Astrocyte of the spinal cord (primary cell): ENCODE measurements at places on chromosomes 2 and 18.
A peak's percentile ranks its signal among the peaks of the same experiment; 100 is the strongest.

GRCh38 chr2:235643680-235644511, 150.1 kb downstream of the AGAP1 start:
- DNase-seq: no peak

GRCh38 chr2:130798472-130799218, 38.1 kb upstream of the ARHGEF4 start:
- no peak for DNase-seq

GRCh38 chr2:134782107-134782506, 56.3 kb upstream of the ACMSD start:
- no peak for DNase-seq

DNA sequence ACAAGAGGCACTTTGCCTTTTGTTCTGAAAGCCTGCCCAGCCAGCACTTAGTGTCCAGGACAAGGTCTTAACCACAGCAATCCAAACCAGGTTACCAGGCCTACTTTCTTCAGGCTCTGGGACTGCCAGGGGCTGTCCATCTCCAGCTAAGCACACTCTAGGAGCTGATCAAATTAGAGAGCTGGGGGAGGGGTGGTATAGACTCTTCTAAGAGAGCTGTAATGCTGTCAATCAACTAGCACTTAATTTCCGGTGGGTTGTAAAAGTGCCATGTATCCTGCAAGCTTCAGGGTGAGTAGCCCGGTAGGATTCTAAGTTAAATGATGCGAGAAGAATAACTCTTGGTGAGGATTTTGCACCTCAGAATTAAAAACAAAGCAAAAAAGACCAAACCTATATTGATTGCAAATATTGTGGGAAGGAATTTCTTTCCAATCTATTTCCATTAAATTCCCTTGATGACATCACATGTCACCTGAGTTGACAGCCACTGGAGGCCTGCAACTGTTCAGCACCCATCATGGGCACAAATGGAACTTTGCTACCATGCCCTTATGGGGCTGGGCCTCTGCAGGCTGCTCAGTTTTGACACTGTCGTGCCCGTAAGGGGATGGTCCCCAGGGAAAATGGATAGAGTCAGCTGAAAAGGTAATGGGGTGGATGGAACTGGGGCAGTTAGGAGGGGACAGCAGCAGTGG, 8.7 kb upstream of the COX7A2L start:
- DNase-seq: no peak

DNA sequence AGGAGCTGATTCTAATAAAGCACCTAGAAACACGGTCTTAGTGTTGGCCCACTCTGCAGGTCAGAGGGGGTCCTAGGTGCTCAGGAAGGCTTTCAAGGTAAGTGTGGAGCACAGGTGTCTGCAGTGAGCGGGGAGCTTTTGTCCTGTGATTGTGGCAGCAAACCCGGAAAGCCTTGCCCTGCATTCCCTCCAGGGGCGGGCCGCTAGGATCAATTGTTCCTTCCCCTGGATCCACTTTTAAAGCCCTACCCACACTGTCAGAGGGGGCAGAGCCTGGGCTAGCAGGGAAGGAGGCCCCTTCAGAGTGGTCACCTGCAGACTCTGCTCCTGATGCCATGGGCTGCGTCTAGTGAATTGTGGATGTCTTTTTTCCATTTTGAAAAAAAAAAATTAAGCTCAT, 176.0 kb downstream of the CTIF start:
- DNase-seq: no peak

GRCh38 chr18:75109819-75110218, 99.1 kb downstream of the PTGR3 start:
- no peak for DNase-seq

GRCh38 chr2:69450735-69451416, 13.6 kb upstream of the NFU1 start:
- no peak for DNase-seq

GRCh38 chr2:152407806-152408205, 72.8 kb downstream of the FMNL2 start:
- DNase-seq: no peak

- no peak for DNase-seq
Observed at GRCh38 chr2:33782395-33783230, 183.5 kb upstream of the FAM98A start.

- peak; percentile 35 for DNase-seq
Observed at GRCh38 chr18:41972067-41972925, 17.3 kb downstream of the PIK3C3 start.

DNA sequence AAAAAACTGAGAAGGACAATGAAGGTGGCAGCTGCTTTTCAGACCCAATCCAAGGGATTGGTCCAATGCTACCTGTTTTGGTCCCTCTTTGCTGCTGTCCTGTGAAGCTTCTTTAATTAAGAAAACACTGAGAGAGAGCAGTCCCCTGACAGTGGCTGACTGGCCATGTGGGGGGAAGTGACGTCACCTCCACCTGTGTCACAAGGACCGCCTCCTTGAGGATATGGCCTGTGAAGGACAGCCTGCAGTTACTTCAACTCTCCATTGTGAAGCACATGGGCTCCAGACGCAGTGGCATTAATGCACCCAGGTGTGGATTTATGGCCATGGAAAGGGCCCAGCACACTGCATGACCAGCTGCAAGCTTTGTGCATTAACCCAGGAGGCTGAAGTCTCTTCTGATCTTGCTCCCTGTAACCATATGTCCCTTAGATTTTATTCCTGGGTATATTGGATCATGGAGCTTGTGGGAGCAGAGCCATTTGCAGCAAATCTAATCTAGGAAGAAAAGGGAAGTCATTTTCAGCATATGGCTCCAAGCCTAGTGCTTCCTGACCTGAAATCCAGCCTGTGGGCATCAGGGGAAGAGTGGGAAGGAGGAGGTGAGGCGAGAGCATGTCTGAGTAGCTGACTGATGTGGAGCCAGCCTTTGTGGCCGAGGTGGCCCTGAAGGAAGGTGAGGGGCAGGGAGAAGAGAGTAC, 32.2 kb downstream of the KIF5C start:
- DNase-seq: no peak
